Stimulated activated naive CD4-positive, alpha-beta T cell treated with Interleukin-2 at 50 U/mL for 16 hours (primary cell): ENCODE measurements at places on chromosomes 2 and 18.

- no peak for DNase-seq
Measured at GRCh38 chr18:35920623-35921022, 51.9 kb upstream of the RMP24 start.

DNA sequence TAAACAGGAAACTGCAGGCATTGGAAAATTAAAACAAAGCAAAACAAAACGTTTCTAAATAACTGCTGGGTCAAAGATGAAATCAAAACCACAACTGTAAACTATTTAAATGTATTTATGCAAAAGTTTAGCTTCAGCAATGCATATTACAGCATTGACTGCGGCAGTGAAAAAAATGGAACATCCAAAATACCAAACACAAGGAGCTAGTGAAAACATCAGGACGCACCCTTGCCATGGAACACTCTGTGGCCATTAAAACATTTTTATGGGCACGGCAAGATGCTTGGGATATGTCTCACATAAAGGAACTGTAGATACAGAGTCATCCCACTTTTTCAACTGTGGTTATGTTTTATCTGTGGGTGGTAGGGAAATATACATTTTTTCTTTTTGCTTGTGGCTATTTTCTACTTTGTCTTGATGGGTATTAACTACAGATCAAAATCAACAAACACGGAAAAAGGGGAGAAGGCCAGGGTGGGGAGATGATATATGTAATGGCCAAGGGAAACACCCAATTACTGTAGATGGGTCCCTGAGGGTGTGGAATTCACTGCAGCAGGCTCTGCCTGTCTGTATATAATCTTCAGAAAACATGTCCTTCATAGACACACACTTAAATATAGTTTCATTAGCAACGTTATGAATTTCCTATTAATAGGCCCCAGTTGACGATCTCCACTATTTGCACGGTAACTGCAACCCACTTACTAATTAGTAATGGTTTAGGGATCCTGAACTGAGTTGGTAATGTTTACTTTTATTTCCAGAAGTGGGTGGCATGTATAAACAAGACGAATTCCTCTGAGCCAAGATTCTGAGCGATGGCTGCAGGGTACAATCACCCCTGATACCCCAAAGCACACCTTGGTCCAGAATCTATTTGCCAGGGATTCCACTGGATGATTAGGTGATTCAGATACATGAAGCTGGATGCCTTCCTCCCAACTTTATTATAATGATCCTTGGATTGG lies 110.5 kb downstream of the ACKR3 start:
- DNase-seq = no peak

- DNase-seq = no peak
Measured at GRCh38 chr18:3329471-3329870, 67.5 kb downstream of the MYL12B start.

DNA sequence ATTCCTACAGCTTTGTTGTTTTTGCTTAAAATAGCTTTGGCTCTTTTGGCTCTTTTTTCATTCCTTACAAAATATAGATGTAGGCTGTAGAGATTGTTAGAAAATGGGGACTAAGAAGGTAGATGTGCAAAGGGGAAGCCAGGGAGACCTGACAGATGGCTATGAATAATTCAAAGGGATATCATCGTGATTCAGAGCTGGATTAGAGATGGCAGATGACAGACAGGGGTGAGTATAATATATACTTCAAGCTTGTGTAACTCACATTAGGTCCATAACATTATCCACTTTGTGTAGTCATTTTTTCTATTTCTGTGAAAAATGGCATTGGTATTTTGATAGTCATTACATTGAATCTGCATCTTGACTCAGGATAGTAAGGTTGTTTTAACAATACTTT lies 422.9 kb upstream of the ST6GAL2 start:
- DNase-seq = no peak

GRCh38 chr2:223943561-223944008 lies 1.6 kb downstream of the WDFY1 start:
- no peak for DNase-seq

DNA sequence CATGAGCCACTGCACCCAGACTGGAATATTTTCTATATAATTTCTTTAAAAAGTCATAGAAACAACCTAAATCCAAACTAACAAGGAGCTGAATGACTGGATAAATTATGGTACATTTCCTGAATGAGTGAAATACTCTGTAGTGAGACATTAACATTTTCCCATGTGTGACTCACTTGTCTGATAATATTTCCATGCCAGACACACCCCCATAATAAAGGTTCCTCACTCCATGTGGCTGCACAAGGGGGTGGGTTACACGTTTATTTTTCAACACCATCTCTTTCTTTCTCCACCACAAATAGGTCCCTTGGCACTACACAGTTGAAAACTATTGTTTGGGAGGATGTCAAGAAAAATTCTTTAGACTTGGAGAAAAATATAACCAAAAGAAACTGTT lies 266.3 kb upstream of the LYPD1 start:
- no peak for DNase-seq

DNA sequence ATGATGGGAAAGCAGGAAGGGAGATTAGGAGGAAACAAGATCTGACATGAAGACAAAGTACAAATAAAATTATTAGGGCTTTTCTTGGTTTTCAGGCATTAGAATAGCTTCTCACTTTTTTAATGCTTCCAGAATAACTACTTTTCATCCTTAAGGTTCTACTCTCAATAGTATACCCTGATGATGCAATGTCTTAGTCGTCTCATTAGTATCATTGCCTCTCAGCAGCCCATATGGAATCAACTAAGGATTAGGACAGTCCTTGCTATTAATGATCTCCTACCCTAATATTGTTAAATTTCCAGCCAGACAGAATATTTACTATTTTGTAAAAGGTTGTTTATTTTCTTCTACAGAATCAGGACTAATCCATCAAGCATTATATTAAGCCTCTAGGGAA lies 55.9 kb downstream of the RELCH start:
- no peak for DNase-seq

DNA sequence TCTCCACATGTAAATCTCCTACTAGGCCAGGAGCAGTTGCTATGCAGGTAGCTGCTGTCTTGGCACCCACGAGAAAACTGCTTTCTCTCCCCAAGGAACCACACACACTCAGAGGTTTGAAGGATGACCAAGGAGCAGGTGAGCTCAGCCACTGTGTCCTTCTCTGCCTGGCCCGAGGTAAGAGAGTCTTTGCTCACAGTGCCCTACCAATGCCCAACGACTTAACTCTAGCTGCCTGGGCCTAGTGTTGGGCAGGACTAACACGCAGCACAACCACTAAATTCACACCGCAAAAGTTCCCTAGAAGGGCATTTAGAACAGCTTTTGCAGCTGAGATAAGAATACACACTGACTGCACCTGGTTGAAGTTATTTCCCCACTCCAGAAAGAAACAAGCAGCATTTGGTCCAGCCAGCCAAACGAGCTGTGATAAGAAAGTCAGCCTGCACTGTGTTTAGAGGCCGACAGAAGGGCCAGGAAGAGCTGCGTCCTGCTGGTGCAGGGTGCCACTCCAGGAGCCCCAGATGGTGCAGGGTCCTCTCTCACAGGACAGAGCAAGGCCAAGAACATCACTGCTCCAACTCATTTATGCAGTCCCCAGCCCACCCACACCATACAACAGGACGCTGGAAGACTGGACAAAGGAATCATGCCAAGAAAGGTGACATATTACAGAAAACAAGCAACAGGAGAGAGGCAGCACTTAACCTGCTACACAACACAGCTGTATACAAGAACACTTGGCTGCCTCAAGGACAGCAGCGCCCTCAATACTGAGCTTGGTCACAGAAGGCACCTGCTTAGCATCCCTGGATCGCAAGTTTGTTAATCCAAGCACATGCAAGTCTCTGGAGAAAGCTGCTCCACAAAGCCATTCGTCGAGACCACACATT lies 12.5 kb downstream of the HDLBP start:
- DNase-seq = no peak

- no peak for DNase-seq
Measured at GRCh38 chr2:58925676-58926081, 684.6 kb upstream of the FANCL start.

DNA sequence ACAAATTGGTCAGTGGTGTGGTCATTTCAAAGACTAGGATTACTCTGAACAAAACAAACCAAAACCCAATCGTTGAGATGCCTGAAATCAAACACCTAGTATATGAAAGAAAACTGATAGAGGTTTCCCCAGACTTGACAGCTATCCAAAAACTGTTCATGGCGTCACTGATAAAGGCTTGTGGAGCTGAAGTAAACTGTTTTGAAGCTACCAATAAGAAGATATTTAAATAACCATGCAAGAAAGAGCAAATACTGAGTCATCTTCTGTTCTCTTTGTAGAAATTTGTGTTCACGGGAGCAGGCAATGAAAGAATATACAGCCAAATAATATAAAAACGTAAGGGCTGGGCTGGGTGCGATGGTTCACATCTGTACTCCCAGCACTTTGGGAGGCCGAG lies 7.5 kb upstream of the COLEC11 start:
- DNase-seq = no peak

- DNase-seq = no peak
Measured at GRCh38 chr2:37617119-37617892, 54.1 kb downstream of the CDC42EP3 start.

GRCh38 chr2:25991965-25992364 lies 9.7 kb upstream of the KIF3C start:
- no peak for DNase-seq

- no peak for DNase-seq
Measured at GRCh38 chr2:132627536-132627935, 42.5 kb downstream of the LYPD1 start.

DNA sequence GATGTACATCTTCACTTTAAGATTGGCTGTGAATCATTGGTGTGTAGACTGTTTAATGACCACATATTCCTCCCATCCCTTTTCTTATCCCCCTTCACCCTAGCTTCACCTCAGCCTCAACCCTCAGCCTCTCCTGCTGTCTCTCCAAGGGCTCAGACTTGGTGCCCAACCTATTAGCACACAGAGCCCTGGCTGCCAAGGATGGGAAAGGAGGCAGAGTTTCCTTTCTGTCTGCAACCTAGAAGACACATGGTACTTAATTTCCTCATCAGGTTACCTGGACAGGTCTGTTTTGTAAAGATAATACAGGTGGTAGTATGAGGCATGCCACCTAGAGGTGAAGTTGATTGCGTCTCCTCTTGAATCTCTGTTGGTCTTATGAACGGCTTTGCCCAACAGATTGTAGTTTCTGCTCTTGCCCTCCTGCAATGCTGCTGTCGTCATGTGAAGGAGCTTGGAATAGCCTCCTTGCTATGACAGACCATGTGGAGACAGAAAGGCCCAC lies 44.5 kb upstream of the RMND5A start:
- DNase-seq = no peak

DNA sequence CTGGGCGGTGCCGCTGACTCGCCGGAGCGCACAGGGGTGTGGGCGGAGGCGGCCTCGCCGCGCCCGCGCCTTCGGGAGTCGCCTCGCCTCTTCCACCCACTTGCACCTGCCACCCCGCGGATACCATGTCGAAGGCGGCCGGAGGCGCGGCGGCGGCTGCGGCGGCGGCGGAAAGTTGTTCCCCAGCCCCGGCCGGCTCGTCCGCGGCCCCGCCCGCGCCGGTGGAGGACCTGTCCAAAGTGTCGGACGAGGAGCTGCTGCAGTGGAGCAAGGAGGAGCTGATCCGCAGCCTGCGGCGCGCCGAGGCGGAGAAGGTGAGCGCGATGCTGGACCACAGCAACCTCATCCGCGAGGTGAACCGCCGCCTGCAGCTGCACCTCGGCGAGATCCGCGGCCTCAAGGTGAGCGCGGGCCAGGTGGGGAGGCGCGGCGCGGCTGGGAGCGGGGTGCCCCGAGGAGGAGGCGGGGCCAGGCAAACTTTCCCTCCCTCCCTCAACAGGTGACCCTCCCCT lies 766 bp downstream of the CCDC85A start:
- no peak for DNase-seq

GRCh38 chr2:237722616-237723015 lies 76.0 kb upstream of the RBM44 start:
- DNase-seq = no peak

DNA sequence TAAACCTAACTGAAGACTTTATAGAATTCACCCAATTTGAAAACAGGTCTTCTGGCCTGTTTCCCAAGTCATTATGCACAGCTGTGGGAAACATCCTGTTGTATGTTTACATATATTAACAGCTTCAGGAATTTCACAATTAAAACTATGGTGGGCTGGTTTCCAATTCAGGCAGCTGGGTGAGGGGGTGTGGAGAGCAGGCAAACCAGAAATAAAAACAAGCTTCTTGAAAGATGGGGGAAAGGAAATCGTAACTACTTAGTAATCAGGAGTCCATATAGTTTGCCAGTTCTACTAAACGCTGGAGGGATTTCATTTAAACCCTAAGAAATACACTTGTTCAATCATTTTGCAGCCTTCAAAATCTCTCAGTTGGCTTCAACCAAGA lies 22.8 kb downstream of the ATP8B1 start:
- no peak for DNase-seq

DNA sequence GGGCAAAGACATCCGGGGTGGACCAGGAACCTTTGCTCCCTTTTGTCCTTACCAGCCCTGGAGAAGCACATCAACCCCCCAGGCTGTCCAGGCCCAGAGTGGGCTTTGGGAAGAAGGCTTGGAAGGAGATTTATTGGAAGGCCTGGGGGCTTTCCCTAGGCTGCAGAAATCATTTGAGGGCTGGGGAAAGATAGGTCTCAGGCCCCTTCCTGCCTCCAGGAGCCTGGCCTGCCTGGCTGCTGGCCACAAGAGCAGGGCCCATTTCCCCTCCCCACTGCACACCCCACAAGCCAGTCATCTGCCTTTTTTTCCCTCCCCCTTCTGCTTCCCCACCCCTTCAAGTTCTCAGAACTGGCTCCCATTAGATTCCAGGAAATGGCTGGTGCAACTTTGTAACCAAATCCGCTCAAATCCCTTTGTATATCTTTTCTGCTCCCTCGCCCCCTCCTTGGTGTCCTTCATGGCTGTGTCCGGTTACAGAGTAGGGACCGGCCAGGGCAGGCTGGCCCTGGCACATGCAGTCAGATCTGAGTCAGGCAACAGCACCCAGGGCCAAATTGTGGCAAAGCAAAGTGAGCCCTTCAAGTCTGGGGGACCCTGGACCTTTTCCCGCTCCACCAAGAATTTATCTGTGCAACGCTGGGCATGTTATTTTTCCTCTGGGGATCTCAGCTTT lies 20.8 kb upstream of the TNP1 start:
- DNase-seq = no peak

GRCh38 chr2:233101816-233102215 lies 41.7 kb downstream of the INPP5D start:
- DNase-seq = no peak

GRCh38 chr2:203873461-203873860 lies 5.9 kb downstream of the CTLA4 start:
- DNase-seq = no peak

GRCh38 chr18:61528961-61529360 lies 195.7 kb downstream of the CDH20 start:
- no peak for DNase-seq
